ENCODE measurements at places on chromosomes 7 and 10.
A peak's percentile ranks its signal among the peaks of the same experiment; 100 is the strongest.

DNA sequence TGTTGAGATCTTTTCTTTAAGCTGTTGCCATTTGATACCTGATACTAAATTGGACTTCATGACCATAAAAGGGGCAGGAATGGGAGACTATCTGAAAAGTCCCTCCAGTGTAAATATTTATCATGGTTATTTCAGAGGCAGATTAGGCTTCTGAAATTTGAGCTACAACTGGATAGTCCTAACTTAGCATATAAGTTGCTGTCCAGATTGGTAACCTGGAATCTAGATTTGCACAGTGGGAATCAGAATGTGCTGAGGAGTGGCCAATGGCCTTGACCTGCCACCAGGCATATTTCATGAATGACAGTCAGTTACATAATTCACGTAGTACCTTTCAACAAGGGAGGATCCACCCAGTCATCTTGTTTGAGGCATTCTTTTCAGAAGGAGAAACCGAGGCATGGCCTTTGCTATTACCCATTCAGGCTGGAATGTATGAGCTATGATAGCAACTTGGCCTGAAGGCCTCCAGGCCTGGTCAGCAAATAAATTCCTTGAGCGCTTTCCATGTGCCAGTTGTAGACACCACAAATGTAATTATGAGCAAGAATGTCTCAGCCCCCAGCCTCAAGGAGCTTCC, 80.0 kb downstream of the EEPD1 start:
- DNase-seq = no peak

DNA sequence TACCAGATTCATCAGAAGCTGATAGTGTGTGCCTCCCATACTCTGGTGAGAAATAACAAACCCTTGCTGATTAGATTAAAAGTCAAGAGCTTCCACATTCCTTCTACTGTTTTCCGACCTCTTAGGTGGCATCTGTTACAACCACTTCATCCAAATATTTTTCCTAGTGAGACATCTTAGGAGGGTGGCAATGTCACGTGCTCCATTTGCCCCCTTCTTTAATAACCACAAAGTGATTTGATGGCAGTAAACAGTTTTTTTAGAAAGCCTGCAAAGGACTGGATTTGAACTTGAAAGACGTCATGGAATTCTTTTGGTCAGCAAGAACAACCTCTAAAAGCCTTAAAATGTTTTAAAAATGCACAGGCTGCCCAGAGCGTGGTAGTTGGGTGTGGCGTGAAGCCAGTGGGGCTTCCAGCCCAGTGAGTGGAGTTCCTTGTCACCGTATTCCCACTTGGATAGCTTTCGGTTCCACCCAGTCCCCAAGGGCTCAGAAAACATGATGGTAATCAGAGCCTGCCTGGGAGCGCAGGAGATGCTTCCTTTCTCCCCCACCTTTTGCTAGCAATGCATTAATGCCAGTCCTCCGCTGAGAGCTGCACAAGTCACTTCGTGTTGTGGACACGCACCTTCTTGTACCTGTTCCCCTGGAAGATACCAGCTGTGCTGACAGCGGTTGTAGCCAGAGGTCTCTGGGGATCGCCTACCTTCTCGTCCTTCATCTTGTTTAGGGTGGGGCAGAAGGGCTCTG, 256.4 kb downstream of the KIAA1217 start:
- peak; percentile 93 for DNase-seq

- DNase-seq = peak; percentile 24
Measured at GRCh38 chr7:81361769-81362312, 408.0 kb downstream of the HGF start.

DNA sequence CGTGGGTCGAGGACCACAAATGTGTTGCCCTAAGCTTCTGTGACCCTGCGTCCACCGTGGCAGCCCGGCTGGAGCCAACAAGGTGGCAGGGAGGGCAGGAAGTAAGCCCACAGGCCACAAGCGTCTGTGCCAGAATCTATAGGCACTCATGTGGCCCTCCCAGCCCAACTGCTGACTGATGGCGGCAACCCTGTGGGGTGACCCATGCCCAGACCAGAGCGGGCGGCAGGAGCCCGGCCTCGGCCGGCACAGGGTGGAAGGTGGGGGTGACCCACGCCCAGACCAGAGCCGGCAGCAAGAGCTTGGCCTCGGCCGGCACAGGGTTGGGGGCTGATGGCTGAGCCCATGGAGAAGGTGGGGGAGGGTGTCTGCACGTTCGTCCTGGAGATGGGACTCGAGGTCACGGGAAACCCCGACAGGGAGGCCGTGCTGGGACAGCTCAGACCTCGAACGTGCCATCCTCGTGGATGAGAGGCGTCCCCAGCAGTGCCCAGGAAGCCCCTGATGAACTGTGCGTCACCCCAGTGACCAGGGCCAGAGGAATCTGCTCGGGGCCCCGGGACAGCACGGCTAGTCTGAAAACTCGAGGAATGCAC, 181.0 kb downstream of the ELFN1 start:
- no peak for DNase-seq

DNA sequence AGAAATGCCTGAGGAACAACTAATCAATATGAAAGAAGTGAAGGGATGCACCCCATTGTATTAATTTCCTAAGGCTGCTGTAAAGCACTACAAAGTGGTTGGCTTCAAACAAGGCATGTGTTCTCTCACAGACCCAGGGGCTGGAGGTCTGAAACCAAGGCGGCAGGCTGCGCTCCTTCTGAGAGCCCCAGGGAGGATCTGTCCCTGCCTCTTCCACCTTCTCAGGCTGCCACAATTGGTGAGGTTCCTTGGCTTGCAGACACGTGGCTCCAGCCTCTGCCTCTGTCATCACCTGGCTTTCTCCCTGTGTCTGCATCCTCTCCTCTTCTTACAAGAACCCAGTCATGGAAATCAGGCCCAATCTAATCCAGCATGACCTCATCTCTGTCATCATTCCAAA, 110.1 kb downstream of the TNS3 start:
- no peak for DNase-seq

- peak; percentile 88 for DNase-seq
Measured at GRCh38 chr10:17075533-17076359, 53.9 kb downstream of the CUBN start.

All from AG09309 (cell line).